ENCODE measurements at places on chromosomes 4 and X.
A peak's percentile ranks its signal among the peaks of the same experiment; 100 is the strongest.

DNA sequence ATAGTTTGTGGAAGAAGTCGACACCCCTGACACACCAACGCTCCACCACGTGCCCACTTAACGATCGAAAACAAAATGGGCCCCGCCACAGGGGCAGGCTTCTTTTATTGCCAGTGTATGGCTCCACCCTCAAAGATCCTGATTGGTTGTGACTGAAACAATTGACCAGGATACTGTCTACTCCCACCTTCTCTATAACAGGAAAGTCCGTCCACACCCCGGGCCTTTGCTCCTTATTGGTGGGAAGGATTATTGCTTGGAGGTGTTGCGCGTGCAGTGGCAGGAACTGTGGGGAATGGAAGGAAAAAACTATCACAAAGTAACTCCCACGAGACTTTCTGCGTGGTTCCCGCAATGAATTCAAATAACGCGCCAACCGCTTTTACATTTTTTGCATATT is at the start of gene USP26:
Gene USP26 (minus strand): TSS at position 79 of the 400 bp plus-strand sequence. CDS start 68,889 bp downstream, outside the sequence.
- no peak for DNase-seq

- DNase-seq = no peak
These were observed 45.1 kb upstream of the PPARGC1A start for GRCh38 chr4:23934915-23935314.

DNA sequence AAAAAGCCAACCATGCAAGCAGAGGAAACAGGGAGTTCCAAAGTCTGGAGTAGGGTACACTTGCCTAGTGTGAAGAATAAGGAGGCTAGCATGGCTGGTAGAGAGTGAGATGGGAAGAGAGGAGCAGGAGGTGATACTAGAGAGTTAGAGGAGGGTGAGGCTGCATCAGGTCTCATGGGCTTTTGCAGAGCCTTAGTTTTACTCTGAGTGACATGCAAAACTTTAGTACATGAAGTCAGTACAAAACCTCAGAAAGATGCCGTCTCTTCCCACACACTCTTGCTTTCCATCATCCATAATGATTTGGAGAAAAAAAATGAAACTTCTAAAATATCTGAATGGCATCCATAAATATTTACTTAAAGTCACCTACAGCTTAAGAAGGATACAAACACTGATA is 5.0 kb downstream of the OPRPN start:
- no peak for DNase-seq

GRCh38 chrX:131816551-131817136 is 206.5 kb upstream of the STK26 start:
- peak; percentile 68 for DNase-seq

DNA sequence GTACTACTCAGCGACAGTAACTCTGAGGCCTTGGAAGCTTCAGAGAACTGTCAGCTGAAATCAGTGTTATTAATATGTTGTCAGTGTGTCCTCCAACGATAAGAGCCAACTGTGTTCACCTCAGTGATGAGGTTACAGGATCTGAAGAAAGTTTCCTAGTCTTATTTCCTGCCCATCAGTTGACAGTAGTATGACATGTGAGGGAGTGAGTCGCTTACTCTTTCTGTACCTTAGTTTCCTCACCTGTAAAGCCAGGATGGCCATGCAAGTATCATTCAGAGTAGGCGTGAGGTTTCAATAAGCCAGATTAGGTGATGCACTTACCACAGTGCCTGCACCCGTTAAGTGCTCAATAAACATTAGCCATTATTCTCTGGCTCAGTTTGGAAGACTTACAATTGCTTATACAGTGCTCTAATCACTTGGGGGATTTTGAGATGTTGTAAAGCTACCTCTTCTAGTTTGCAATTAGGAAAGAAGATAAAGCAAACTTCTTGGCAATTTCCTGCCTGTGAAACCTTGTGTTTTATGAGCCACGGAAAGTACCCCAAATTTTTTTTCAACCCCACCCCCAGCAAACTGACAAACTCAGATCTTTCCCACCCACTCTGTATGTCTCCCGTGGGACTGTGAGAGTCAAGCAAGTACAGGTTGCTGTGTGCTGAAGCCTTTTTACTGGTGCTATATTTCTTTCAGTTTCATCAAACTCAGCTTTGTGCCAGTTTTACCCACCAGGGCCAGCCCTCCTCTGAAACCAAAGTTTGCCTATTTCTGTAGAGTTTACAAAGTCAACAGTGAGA is 62.2 kb downstream of the ANXA3 start:
- no peak for DNase-seq

DNA sequence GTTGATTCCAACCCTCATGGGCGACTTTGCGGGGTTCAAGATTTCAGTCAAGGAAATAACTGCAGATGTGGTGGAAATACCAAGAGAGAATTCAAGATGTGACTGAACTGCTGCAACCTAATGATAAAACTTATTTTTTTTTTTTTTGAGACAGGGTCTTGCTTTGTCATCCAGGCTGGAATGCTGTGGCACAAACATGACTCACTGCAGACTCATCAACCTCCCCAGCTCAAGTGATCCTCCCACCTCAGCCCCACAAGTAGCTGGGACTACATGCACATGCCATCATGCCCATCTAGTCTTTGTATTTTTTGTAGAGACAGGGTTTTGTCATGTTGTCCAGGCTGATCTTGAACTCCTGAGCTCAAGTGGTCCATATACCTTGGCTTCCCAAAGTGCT is 19.5 kb upstream of the WDFY3 start:
- DNase-seq = no peak

DNA sequence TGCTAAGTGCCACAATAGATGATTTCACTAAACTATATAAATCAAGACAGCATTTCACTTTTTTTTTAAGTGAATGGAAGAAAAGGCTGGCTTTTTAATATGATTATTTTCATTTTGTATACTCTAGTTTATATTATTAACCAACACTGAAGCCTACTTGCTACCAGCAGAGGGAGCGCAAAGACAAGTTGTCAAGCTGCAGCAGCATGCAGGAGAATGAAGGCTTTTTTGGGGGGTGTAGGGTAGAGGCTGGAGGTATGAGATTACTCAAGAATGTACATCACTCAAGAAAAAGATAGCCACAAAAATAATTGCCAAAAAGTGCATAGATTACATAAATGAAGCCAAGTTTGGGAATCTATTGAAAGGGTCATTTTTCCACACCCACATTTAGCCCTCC is 519.5 kb downstream of the FGF13 start:
- no peak for DNase-seq
